ENCODE measurements at places on chromosomes 6 and 20.

GRCh38 chr20:20489054-20489453, 121.2 kb downstream of the INSM1 start:
- DNase-seq, result no peak

DNA sequence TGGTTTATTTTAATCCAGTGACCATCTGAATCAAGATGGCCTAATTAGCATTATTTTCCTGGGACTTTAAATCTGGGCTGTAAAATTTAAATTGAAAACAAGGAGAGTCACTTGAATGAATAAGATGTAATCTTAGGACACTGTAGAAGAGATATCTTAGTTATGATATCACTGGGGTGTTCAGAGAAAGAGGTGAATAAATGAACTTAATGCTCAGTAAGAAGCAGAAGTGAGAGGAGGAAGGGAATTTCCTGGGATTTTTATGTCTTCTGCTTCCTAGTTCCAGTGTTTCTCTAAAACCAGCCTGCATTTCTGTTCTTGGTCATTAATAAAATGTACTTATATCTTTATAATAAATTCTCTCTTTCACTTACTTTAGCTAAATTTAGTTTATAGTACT, 136.8 kb upstream of the PTPRK start:
- no peak for DNase-seq

GRCh38 chr6:43923376-43924221, 153.6 kb downstream of the VEGFA start:
- DNase-seq, result no peak

GRCh38 chr6:17505767-17506280, 94.3 kb upstream of the FAM8A1 start:
- DNase-seq, result no peak

- DNase-seq, result no peak
Measured at GRCh38 chr20:1005452-1006027, 3.4 kb upstream of the RSPO4 start.

DNA sequence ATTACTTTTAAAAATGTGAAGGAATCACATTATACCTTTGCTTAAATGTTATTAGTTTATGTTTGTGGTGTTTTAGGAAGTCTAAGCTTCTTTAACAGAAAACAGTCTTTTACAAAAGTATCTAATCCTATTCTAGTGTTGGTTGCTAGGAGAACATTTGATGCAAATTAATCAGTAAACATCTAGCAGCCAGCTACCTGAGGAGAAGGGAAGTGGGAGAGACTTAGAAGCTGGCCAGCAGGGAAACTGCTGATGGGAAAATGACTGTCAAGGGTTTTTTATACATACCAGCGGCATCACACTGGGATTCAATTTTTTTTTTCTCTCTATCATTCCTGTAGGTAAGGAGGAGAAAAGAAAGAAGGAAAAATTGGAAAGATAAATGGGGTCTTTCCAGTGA, 686.0 kb upstream of the MMS22L start:
- DNase-seq, result no peak

- no peak for DNase-seq
Measured at GRCh38 chr6:26394289-26394688, 7.8 kb upstream of the BTN3A1 start.

- no peak for DNase-seq
Measured at GRCh38 chr6:2957696-2958330, 13.6 kb downstream of the SERPINB6 start.

- no peak for DNase-seq
Measured at GRCh38 chr20:51542571-51543421, at the start of gene NFATC2. NFATC2 (minus strand) TSS chr20:51542719; CDS start chr20:51542499, 220 bp downstream.

DNA sequence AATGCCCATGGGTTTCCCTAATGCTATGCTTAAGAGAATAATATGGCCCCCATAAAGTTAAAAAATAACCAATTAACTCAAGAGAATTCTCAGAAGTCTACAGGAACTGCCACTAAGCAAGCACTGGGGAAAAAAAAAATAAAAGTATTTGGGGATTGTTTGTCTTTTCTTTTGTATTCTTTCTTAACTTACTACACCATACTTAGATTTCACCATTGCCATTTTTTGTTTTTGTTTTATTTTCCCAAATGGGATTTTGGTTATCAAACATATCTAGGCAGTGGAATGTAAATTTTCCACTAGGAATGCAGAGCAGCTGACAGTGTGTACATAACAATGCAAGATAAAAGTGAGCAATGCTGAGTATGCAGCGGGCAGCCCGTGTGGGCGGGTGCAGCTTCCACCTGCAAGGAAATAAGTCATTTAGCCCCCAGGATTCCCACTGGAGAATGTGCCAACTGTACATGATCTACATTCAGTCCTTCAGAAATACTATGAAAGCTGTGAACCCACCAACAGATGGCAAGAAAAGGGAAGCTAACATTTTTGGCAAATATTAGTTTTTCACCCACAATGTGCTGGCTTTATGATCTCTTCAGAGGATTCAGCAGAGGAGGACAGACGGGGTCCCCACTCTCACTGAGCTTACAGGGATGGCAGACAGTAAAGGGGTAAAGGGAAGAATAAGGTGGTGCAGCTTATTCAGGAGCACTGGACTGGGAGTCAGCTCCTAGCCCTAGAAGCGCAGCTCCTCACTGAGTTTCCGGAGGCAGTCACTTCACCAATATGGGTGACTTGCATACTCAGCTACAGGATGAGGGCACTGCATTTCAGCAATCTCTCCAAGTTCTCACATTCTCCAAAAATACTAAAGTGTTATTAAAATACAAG, 44.4 kb downstream of the DCDC2 start:
- DNase-seq, result no peak

GRCh38 chr6:152723398-152723797, 25.7 kb downstream of the MYCT1 start:
- DNase-seq, result no peak

GRCh38 chr20:22560817-22561216, 23.6 kb downstream of the FOXA2 start:
- no peak for DNase-seq

GRCh38 chr6:1963596-1963995, 281.8 kb downstream of the GMDS start:
- no peak for DNase-seq

GRCh38 chr6:44321210-44321609, 8.1 kb upstream of the AARS2 start:
- no peak for DNase-seq

DNA sequence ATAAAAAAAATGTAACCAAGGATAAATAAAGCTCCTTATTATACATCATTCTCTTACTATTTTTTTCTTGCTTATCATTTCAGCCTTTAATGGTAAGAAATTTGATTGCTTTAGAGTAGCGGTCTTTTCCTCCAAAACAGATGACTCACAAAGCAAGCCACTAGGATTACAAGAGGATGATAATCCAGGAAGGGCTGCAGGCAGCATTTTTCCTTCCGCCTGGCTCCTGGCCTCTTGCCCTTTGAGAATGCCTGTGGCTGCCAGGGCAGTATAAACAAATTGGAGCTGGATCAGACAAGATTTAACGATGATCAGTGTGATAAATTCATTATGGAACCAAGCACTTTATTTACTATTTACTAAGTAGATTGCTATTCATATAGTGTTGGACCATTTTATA, 9.7 kb upstream of the FBXL4 start:
- no peak for DNase-seq

- DNase-seq, result no peak
Measured at GRCh38 chr6:89122625-89123024, 4.8 kb upstream of the SRSF12 start.

DNA sequence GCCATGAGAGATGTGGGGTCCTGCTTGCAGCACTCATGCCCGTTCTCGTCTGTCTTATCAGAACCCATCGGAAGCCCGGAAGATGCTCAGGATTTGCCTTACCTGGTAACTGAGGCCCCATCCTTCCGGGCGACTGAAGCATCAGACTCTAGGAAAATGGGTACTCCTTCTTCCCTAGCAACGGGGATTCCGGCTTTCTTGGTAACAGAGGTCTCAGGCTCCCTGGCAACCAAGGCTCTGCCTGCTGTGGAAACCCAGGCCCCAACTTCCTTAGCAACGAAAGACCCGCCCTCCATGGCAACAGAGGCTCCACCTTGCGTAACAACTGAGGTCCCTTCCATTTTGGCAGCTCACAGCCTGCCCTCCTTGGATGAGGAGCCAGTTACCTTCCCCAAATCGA, 8.3 kb downstream of the PI16 start:
- peak; percentile 25 for DNase-seq

GRCh38 chr6:126444659-126445273, 104.9 kb downstream of the CENPW start:
- DNase-seq, result no peak

DNA sequence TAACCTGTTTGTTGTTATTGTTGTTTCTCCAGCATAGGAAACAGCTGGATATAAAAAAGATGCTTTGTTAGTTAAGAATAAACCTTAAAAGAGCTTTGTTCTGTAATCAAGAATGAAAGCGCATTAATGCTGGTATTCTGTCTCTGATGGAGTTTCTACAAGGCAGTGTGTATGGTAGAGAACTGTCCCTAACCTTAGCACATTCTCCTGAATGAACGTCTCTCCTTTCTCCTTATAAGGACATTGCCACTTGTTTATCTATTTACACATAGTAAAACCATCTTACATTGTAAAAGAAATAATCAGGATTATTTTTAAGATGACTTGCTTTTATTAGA, 33.8 kb upstream of the LCA5 start:
- DNase-seq, result no peak

GRCh38 chr20:58891718-58892140, 39.2 kb downstream of the GNAS start:
- no peak for DNase-seq

DNA sequence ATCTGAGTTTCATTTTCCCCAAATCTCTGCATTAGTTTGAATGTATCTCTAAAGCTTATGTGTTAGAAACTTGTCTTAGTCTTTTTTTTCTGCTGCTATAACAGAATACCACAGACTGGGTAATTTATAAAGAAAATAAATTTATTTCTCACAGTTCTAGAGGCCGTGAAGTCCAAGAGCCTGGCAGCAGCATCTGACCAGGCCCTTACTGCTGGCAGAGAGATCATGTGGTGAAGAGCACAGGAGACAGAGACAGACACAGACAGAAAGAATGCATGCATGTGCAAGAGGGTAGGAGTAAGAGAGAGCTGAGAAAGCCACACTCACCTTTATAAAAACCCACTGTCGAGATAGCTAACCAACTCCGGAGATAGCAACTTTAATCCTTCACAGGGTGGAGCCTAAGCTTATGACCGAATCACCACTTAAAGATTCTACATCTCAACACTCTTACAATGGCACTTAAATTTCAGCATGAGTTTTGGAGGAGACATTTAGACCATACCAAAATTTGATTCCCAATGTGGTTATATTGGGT, 412.7 kb upstream of the SOX4 start:
- DNase-seq, result no peak

GRCh38 chr6:53898026-53898795, 103.4 kb downstream of the LRRC1 start:
- DNase-seq, result no peak

- DNase-seq, result no peak
Measured at GRCh38 chr6:127177030-127177922, 58.8 kb downstream of the RSPO3 start.

DNA sequence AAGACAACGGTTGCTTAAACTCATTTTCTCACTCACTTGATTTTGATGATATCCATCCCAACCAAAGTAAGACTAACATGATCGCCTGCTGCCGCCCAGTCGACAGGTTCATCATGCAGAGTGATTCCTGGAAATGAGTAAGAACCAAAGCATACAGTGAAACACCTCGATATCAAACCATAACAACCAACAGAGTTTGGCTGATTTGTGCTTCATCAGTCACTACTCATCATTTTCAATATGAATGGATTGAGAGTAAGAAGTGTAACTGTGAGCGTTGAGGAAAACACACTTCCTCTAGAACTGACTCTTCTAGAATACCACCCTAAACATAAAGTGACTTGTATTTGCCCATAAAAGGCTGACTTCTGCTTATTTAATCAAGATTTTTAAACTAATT, 29.2 kb upstream of the ALDH8A1 start:
- no peak for DNase-seq

DNA sequence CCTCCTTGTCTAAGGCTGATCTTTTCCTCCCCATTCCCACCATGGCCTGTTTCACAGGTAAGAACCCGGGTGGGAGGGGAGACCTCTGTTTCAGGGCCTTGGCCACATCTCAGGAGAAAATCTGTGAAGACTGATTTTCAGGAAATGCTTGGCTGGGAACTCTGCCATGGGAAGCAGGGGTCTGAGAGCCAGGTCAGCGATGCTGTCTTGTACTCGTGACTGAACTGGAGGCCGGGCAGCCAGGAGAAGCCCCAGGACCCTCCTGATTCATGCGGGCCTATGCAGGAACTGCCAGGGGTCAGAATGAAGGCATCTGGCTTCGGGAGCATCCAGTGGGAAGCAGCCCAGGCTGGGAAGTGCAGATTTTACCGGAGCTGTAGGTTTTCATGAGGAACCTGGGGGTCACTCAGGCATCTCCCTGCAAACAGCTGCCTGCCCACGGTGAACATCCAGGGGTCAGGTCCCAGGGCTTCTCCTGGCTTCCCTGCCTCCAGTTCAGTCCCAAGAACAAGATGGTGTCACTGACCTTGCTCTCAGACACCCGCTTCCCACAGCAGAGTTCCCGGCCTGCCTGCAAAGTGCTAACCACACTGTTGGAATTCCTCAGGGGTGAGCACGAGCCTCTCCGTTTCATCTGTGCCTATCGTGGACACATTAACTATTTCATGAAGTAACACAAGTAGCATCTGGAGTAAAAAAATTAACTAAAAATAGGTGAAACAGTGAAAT, 90.2 kb upstream of the SULF2 start:
- DNase-seq, result no peak

DNA sequence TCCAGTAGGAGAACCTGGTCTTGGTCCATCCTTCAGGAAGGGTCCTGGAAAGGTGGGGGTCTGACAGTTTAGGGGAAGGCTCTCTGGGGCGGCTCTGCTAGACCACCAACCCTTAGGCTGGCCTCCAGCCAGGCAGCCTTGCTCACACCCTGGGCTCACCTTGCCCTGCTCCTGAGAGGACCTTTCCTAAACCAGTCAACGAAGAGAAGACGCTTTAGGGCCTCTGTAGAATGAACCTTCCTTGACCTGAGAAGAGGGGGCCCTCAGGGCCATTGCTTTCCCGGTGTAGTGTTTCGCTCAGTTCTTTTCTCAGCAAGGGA, 1.1 kb downstream of the CDC25B start:
- DNase-seq, result no peak

- no peak for DNase-seq
Measured at GRCh38 chr6:51844336-51844735, 243.1 kb downstream of the PKHD1 start.

- DNase-seq, result no peak
Measured at GRCh38 chr20:9492067-9492466, 22.3 kb upstream of the LAMP5 start.

- DNase-seq, result no peak
Measured at GRCh38 chr6:43242908-43243663, at the start of gene TTBK1. TTBK1 (plus strand) TSS chr6:43243481; CDS start chr6:43246661, 3,180 bp downstream.

- DNase-seq, result no peak
Measured at GRCh38 chr6:53411451-53411850, 62.7 kb upstream of the ELOVL5 start.

DNA sequence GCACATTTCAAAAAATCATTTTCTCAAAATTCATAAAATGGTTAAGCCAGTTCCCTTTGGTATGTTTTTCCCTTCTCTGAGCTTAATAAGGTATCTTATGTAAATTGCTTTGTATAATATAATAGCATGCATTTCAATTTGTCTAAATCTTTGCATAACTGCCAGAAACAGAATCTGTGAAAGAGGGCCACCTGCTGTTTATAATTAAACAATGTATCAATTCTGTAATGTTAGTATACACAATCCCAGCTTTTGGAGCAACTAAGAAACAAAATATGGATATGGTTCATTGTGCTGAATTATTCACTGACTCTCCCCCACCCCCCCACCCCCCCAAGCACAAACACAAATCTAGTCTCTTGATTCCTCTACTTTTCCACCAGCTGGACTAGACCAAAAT, 54.8 kb downstream of the GPX5 start:
- no peak for DNase-seq

- DNase-seq, result no peak
Measured at GRCh38 chr6:12614456-12614855, 102.1 kb upstream of the PHACTR1 start.
